NCI-H2171 (cell line): ENCODE measurements at places on chromosomes 6 and 20.

DNA sequence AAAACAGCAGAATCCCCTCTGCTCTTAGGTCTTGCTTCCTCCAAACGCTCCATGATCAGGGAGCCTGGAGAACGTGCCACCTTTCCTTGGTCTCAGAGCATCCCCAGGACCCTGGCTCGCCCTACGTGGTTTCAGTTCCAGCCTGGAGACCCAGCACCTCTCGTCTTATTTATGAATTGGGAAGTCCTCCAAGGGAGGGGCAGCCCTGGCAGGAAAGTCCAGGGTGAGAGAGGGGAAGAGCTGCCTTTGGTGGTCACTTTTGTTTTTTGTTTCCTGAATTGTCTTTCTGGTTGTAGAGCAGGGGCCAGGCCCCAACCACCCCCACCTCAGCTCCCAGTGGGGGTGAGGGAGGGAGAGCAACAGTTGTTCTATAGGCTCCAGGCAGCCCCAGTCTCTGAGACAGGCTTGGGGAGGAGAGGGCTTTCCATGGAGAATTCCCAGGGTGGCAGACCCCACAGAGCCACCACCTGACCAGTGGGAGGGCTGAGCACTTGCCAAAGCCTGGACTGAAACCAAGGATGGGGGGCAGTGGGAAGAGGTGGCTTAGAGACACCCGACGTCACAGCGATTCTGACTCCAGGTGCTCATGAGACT lies 88.8 kb downstream of the PRND start:
- no peak for DNase-seq

DNA sequence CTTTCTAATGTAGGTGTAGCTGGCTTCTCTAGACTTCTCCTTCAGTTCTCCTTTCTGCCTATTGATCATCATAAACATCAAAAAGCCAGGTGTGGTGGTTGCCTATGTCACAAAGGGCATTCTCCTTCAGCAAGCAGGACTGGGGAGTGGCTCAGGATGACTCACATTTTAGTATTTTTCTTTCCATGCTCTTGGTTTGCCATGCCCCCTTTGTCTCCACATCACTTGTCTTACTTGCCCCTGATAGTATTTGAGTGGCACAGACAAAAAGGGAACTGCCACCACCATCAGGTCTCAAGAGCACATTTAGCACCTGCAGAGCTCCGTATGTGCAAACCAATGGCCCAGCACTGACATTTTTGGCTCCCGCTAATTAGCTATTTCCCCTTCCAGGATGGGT lies 698.8 kb downstream of the DHX35 start:
- DNase-seq, result no peak

DNA sequence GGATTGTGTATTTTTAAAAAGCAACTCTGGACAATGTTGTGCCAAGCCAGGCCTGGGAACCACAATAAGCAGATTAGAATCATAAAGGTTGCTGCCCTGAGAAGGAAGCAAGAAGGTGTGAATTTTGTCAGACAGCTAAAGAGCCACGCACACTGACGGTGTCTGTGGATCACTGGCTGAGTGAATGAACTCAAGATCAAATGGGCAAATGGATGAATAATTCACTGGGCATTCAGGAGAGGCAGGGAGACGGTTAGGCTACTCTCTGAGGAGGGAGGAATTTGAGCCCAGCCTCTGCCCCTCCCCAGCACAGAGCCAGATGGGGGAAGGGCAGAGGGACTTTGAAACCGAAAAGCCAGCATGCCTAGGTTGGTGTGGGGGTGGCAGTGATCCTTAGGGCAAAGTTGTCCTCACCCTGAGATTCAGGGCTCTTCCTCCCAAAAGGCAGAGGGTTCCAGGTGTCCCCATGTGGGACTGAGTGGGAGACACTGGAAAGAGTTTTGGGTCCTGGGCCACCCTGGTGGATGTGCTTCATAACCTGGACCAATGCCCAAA lies 19.5 kb upstream of the SLC22A7 start:
- no peak for DNase-seq

GRCh38 chr20:37538003-37538402 lies 10.3 kb upstream of the BLCAP start:
- DNase-seq, result no peak

- DNase-seq, result no peak
Observed at GRCh38 chr6:444653-445275, 53.2 kb downstream of the IRF4 start.

- no peak for DNase-seq
Observed at GRCh38 chr20:46575937-46576461, 25.5 kb upstream of the OCSTAMP start.

DNA sequence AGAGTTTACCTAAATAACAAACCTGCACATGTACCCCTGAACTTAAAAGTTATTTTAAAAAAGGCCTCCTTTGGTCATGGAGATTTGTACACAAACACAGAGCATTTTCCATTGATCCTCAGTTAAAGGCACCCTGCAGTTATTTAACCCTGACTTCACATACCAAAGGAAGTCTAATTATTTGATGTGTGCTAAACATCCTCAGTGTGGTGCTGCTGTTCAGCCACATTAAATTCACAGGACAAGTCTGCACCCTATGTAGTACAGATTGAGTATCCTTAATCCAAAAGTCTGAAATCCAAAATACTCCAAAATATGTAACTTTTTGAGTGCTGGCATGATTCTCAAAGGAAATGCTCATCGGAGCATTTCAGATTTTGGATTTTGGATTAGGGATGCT lies 21.4 kb downstream of the KCNQ5 start:
- DNase-seq, result no peak

- no peak for DNase-seq
Observed at GRCh38 chr20:2538931-2539720, 2.8 kb downstream of the TMC2 start.

- DNase-seq, result no peak
Observed at GRCh38 chr6:45691426-45691825, 313.7 kb upstream of the SUPT3H start.
